Panc1 (cell line): ENCODE measurements at places on chromosomes 3 and 15. TPM values are rescaled to one million over a fixed set of nuclear protein-coding genes. Genes with fewer than 3 reads are reported as not detected.

Gene ERC2
- total RNA-seq, result 0.33 TPM

DNA sequence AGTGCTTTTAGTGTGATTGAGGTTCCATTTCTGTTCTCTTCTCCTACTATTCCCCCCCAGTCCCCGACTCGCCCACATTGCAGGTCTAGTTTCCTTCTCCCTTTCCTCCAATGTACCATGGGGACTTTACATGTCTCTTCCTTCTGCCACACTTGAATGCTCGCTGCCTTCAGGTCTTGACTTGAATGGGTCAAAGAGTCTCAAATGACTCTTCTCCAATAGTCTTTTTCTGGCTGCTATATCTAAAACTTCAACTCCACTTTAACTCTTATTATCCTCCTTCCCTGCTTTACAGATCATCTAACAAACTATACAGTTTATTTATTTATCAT lies 213.9 kb upstream of the SLC2A2 start:
- H3K4me3 ChIP-seq, result no peak overlapping the region
- H3K27me3 ChIP-seq, result 0 out of 2 replicates have a peak, but pooled peaks cover 4% of the 10 kb centered on the region
- no peak overlapping the region for H3K27ac ChIP-seq
- no peak for DNase-seq
- H3K36me3 ChIP-seq, result no peaks in the 10 kb centered on the region

GRCh38 chr3:58000306-58001085 lies 7.7 kb upstream of the FLNB start:
- H3K36me3 ChIP-seq, result no peaks in the 10 kb centered on the region
- H3K4me3 ChIP-seq, result no peak overlapping the region
- DNase-seq, result no peak
- no peak overlapping the region; the same call in 1 of the 2 replicates for H3K27ac ChIP-seq

Gene MNS1
- total RNA-seq, result 3.8 TPM

DNA sequence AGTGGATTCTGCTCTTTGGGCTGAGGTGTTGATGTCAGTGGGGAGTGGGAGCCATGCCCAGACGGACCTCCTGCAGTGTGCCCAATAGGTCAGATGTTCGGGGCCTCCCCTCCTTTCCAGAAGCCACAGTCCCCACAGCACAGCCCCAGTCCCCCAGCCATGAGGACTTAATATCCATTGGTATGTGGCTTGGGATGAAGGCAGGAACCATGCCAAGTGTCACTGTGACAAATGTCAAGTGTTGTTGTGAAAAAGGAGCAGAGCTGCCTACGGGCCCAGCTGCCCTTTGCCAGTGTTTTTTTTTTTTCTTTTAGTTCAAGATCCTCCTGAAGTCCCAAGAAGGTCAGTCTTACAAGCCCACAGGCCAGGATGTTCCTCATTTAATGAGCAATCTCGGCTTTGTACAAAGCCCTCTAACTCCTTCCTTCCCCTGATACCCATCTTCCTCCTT lies 12.2 kb downstream of the SEMA3G start:
- no peaks in the 10 kb centered on the region for H3K4me1 ChIP-seq
- H3K36me3 ChIP-seq, result no peaks in the 10 kb centered on the region
- H3K4me3 ChIP-seq, result no peak overlapping the region

- no peaks in the 10 kb centered on the region for H3K4me1 ChIP-seq
- no peak for DNase-seq
- no peak overlapping the region for H3K27ac ChIP-seq
- peaks cover 6% of the 10 kb centered on the region; the same call in 1 of the 2 replicates for H3K36me3 ChIP-seq
- no peak overlapping the region for H3K4me3 ChIP-seq
These were observed 35.0 kb downstream of the RIOX2 start for GRCh38 chr3:97937205-97937604.

DNA sequence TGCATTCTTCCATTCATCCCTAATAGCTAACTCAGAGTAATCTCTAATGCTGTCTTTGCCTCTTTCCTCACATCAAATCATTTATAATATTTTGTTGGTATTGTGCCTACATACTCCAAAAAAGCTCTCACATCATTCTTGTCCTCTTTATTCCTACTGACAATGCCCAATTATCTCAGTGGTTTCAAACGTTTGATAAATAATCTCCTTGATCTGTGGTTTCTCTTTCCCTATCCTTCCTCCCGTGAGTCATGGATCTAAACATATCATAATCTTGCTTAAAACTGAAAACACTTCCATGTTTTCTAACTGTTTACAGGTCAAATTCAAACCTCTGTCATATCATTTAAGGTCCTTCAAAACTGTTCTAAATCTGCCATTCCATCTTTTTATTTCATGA lies 115.1 kb downstream of the CNTN6 start:
- H3K27me3 ChIP-seq, result no peaks in the 10 kb centered on the region
- H3K4me1 ChIP-seq, result no peaks in the 10 kb centered on the region
- H3K4me3 ChIP-seq, result no peak overlapping the region
- DNase-seq, result no peak
- H3K36me3 ChIP-seq, result no peaks in the 10 kb centered on the region
- no peak overlapping the region for H3K27ac ChIP-seq

DNA sequence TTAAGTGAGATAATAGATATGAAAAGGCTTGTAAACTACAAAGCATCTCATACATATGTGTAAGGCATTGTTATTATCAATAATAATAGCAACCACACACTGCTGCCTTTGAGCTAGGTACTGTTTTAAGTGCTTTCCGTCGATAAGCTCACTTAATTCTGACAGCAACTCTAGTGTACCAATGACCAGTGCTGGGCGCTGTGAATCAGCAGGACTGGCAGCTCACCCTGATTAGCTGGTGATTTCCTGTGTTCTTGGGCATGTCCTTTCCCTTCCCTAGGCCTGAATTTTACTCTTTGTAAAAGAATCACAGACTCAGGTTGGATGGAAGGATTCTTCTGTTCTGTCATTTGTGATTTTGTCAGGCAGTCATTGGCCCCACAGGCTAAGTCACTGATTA lies 215.6 kb downstream of the LPP start:
- no peak overlapping the region for H3K4me3 ChIP-seq
- H3K27me3 ChIP-seq, result no peaks in the 10 kb centered on the region
- no peaks in the 10 kb centered on the region for H3K4me1 ChIP-seq
- no peak for DNase-seq
- no peaks in the 10 kb centered on the region for H3K36me3 ChIP-seq
- H3K27ac ChIP-seq, result no peak overlapping the region

GRCh38 chr3:14177580-14178246 lies 688 bp downstream of the XPC start:
- H3K27ac ChIP-seq, result peak overlapping the region; percentile 92
- H3K4me3 ChIP-seq, result peak overlapping the region; percentile 99
- no peak for DNase-seq
- H3K4me1 ChIP-seq, result peaks cover 19% of the 10 kb centered on the region

DNA sequence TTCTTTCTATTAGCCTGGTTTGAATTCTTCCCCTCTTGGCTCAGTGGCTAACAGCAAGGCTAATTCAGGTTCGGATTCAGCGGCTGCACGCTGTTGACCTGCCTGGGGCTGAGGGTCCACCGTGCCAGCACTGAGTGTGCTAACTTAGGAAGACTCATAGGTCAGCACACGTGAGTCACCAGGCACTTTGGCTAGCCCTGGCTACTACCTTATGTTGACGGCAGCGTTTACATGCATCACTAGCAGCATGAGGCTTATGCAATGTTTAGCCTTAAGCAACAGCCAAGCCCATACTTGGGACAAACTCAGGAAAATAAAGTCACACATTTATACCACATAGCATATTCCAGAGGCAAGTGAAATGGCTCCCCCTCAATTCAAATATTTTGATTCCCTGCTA lies 137.7 kb downstream of the RAB11A start:
- no peak overlapping the region for H3K4me3 ChIP-seq
- H3K36me3 ChIP-seq, result no peaks in the 10 kb centered on the region
- 0 out of 2 replicates have a peak, but pooled peaks cover 5% of the 10 kb centered on the region for H3K27me3 ChIP-seq
- DNase-seq, result no peak

DNA sequence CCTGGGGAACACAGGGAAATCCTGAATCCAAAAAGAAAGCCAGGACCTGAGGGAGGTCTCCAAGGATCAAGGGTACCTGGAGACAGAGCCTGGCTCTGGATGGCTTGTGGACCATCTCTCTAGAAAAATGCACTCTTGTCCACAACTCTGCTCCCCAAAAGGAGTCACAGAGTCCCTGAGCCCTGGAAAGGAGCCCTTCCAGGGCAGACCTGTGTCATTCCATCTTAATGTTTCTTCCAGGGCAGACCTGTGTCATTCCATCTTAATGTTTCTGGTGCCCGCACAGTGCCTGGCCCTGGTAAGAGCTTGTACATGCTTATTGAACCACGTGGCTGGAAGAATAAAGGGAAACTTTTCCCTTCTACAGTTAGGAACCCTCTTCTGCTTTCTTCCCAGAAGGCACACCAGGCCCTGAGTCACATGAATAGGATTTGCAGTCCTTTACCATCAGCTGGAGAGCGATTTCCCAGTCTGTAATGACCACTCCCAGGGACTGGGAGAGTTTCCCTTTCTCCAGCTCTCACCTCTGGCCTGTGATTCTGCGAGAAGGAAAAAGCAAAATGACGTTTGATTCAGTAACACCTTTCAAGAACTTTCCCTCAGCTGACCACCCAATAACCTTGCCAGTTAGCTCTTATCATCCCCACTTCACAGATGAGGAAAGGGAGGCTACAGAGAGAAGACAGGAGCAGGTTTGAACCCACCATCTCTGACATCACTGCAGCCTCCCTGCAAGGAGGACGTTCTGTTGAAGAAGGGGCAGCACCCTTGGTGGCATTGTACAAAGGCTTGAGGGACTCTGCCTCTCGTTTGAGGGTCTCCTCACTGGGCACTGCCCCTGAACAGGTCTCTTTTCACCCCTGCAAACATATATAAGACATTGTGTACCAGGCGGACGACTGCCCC lies 35.8 kb upstream of the SLCO2A1 start:
- H3K4me3 ChIP-seq, result no peak overlapping the region
- DNase-seq, result no peak
- H3K27ac ChIP-seq, result no peak overlapping the region
- H3K27me3 ChIP-seq, result peaks cover 2% of the 10 kb centered on the region; the same call in 1 of the 2 replicates

DNA sequence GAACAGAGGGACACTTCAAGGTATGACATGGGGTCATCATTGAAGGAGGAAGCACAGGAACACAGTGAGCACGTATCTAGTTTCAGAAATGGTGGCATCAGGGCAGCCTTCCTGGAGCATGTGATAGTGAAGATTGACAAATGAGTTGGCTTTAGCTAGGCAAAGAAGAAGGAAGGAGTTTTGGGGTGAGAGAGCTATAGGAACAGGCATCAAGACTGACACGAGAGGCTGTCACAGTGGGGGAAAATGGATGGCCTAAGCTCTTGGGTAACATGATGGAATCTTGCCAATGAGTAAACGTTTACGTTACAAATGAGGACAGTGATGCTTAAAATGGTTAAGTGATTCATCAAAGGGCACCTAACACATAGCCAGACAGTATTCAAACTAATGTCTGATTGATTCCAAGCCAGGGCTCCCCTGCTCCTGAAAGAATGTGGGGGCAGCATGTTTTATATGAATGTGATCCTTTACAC lies 23.1 kb upstream of the GPR171 start:
- no peaks in the 10 kb centered on the region for H3K27me3 ChIP-seq
- H3K4me3 ChIP-seq, result no peak overlapping the region
- no peaks in the 10 kb centered on the region for H3K36me3 ChIP-seq
- H3K4me1 ChIP-seq, result no peaks in the 10 kb centered on the region

GRCh38 chr15:76235186-76235826 lies 76.0 kb downstream of the ETFA start:
- DNase-seq, result peak; percentile 17
- peaks cover 6% of the 10 kb centered on the region; the same call in 1 of the 2 replicates for H3K36me3 ChIP-seq
- H3K27ac ChIP-seq, result no peak overlapping the region
- no peaks in the 10 kb centered on the region for H3K27me3 ChIP-seq
- H3K4me3 ChIP-seq, result no peak overlapping the region
